Kidney tubule cell (primary cell): ENCODE measurements at places on chromosomes 2 and 18.

DNA sequence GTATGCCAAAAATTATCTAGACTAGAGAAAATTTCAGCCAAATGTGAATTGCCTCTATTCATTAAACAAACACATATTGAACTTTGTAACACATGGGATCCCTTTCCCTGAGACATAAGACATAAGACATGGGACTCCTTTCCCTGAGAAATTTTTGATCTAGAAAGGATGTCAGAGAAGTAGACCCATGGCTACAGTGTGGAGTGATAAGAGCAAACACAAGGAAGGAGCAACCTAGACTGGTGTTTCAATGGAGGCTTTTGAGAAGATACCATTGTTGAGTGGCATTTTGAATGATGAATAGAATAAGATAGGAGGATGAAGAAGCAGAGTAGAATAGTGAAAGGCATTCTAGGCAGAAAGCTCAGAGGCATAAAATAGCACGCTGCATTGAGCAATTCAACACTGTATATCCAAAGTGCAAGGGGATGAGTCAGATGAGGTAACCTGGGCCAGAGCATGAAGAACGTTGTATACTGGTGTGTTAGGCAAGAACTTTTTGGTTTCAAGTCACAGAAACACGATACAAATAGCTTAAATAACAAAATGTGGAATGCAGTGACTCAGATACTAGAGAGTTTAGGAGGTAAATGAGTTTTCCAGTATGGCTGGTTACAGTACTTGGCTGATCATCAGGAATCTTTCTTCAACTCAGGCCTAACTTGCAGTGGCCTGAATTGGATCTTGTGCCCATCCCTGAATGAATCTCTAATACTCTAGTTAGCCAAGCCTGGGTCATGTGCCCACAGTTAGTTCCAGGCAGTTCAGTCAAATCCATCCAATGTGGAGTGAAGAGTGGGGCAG, 129.8 kb upstream of the TANK start:
- peak; percentile 95 for DNase-seq

DNA sequence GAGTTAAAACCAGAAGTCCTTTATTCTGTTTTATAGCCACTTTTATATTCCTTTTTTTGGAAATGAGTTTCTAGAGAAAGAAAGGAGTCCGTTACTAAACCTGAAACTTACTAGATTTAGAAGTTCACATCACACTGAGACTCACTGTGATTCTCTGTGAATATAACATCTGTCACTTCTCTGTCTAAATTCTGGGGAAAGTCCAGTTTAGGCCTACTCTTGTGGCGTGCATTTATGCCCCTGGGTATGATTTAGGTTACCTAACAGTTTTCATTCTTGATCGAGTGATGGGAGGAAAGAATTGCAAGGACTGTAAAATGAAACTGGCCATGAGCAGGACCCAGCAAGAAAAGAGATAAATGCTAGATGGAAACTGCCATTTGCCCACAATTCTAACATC, 449.6 kb downstream of the SPAG16 start:
- DNase-seq, result no peak

- DNase-seq, result peak; percentile 9
These were observed 100.9 kb upstream of the TEX51 start for GRCh38 chr2:126797622-126798275.

DNA sequence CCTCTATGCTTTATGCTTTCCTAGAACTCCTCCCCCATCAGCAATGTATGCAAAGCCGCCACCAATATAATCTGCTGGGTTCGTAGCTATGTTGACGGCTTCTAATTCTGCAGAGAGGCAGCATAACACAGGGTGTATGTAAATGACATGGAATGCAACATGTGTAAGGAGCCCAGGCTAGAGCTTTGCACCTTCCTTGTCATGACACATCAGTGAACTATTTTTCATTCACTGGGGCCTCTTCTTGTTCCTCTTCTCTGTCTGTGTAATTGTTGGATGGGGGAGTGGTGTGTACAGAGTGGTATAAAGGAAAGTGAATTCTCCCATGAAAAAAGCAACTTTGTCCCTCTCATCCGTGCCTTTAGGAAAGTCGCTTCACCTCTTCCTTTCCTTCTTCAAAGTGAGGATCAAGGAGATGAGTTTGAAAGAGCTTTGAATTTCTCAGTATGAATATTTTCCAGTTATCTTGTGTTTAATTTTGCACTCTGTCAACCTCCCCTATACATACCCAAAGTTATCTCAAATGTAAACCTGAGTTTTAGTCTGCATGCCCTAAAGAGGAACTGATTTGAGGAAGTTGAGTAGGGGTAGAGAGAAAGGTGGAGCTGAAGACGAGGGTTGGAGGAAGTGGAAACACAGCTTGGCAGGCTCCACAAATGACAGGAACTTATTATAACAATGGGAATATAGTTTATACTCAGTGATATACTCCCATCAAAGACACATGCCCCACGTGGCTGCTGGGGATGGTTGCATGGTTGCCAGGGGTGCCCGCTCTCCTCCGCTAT, 74.9 kb upstream of the ARL4C start:
- DNase-seq, result peak; percentile 58

DNA sequence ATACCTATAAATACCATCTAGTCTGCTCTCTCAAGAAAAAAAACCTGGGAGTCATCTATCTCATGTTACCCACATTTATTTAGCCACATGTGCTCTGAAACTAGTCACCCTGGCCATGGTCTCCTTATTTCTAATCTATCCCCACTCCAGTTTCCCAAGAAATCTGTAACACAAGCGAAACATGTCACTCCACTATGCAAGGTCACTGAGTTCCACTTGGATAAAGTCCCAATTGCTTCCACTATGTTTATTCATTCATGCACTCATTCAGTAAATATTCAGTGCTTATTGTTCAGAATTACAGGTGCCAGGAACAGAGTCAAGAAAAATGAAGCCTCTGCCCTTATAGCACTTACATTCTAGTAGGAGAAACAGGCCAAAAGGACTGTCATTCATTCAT, 369.4 kb upstream of the CYRIA start:
- DNase-seq, result peak; percentile 29

DNA sequence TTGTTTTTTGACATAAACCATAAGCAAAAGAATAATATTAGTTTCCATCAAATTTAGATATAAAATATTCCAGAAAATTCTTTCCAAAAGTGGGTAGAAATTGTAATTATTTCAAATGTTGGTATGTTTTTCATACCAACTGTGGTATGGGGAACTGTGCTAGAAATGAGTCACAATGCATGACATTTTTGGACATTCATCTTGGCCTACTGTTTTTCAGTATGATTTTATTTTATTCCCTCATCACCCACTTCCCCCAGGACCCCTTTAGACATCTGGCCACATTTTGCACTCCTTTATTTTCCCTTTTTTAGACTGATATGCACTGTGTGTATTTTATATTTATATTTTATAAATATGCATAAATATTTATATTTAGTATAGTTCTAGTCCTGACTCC, 97.1 kb downstream of the DPP4 start:
- DNase-seq, result no peak

DNA sequence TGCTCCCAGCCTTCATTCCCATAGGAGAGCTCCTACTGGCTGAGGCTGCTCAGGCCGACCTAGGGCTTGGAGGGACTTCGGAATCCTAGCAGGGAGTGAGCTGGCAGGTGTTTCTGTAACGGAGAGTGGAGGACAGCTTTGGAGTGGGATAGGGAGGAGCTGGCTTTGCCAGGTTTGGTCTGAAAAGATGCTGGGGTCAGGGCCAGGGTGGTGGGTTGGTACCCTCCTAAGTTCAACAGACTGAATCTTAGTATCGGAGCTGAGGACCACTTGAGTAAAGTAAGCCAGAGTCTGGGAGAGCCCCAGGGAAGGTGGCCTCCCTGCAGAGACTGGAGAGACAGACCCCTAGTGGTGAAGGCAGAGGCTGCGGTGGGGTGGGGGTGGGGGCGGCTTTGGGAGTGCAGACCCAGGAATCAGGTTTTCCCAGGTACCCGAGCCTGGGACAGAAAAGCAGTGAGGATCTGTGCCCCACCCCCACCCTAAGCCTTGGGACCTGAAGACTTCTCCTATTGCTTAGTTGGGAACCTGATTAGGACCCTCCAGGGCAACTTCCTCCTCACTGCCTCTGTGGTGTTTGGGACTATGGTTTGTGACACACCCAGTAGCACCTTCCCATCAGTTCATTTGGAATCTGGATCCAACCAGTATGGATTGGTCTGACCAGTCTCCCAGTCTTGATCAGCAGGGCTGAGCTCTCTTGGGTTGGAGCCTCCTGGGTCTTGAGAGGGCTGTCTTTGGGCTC, 3.0 kb downstream of the CNNM4 start:
- DNase-seq, result peak; percentile 35

- DNase-seq, result no peak
These were observed 75.1 kb downstream of the CCDC102B start for GRCh38 chr18:68873003-68873402.

GRCh38 chr18:33745871-33746545, 168.0 kb downstream of the ASXL3 start:
- DNase-seq, result no peak

DNA sequence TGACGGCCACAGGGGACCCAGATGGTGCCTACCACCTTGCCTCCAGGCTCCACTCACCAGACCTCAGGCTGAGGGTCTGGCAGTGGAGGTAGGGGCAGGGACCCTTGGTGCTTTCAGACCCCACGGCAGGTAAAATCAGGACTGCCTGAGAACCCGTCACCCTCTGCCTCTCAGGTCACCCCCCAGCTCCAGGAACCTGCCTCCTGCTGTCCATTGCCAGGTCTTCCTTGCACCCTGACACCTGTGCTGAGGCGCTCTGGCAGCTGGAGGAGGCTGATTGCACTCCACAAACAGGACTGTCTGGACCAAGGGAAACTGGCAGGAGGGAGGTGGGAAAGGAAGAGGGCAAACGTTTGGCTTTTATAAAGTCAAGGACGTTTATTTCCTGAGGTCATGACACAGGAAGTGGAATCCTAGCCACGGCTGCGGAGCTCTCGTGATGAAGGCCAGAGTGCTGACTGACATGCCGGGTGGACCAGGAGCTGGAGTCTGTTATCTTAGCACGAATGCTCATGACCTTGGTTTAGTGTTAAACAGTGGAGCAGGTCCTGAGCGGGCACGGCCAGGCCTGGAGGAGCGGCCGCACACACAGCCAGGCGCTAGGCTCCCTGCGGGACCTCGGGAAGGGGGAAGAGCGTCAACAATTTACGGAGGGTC, 40.5 kb downstream of the ANO7 start:
- no peak for DNase-seq

- peak; percentile 74 for DNase-seq
These were observed 379.0 kb downstream of the SETBP1 start for GRCh38 chr18:45059695-45060094.

DNA sequence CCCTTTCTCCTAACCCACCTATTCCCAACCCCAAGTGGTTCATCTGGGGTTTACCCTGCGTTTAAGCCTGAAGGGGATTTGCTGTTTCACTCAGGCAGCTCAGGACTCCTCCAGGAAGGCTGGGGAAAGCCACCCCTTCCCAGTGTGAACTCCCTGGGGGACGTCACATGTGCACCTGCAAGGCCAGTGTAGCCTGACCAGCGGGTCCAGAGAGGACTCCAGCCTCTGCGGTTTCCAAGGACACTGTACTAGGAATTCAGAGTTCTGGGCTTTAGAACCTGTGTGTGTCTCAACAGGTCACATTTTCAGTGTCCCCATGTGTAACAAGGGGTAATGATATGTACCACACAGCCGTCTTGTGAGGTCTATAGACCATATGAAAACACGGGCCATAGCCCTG, 17.9 kb downstream of the EHD3 start:
- DNase-seq, result no peak
